NCI-H1436 (cell line): ENCODE measurements at places on chromosomes 5 and 9.

DNA sequence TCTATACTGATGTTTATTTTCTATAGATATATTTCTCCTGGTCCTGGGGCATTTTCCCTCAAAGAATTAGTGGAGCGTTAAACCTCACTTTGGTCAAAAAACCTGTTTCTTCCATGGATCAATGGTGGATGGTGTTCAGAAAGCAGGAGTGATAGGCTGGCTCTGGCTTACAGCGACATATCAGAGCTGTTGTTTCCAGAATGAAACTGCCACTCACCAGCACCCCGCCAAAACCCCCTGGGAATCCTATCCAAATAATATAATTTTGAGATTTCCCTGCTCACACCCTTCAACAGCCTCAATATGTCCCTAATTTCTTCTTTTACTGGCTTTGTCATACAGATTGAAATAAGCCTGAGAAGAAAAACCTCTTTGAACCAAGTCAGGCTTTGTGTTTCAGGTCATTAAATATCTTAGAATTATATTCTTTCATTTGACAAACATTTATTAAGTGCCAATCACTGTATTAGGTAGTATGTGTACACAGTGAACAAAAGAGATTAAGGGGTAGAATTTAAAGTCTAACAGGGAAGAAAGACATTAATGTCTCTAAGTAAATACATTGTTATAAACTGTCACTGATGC lies 144.5 kb upstream of the GPR151 start:
- DNase-seq: no peak

DNA sequence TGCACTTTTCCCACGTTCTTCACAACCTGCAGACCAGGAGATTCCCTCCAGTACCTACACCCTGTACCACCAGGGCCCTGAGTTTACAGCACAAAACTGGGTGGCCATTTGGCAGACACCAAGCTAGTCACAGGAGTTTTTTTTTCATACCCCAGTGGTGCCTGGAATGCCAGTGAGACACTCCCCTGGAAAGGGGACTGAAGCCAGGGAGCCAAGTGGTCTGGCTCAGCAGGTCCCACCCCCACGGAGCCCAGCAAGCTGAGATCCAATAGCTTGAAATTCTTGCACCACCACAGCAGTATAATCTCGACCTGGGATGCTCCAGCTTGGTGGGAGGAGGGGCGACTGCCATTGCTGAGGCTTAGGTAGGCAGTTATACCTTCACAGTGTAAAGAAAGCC lies 26.3 kb upstream of the SMC5 start:
- DNase-seq: no peak

DNA sequence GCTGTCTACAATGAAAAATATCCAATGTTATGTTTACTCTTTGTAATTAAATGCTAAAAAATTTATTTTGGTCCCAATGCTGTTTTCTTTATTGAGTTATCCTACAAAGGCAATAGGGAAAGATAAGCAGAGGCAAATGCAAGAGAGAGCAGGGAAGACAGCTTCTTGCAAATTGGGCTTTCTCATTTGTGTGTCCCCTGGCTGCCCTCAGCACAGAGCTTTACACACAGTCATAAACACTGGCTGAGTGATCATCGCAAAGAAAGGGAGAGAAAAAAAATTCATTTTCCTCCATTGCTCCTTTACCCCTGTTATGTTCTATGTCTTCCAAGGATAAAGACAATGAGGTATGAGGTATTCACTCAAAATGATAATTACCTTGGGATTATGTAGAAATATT lies 2.3 kb upstream of the TSSK1B start:
- no peak for DNase-seq

- DNase-seq: no peak
Observed at GRCh38 chr5:25862276-25862675, 1176.1 kb downstream of the CDH9 start.

GRCh38 chr9:108783731-108784495 lies 71.9 kb downstream of the ACTL7B start:
- no peak for DNase-seq

DNA sequence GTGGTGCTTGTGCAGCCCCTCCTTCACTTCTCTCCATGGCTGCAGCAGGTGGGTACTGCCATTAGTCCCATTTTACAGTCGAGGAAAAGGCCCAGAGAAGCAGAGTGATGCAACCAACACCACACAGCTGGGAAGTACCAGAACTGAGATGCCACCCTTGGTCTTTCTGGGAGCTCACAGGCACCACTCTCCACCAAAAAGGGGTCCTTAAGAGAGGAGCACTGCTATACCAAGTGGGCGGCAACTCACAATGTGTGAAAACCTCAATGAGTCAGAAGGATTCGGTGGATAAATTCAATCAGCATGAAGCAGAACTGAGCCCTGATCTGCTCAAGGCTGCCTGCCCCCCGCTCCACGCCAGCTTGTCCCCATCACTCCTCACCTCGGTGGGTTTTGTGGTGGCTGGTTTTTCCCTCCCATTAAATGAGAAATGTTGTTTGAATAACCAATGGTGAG lies 213.7 kb downstream of the FSTL4 start:
- no peak for DNase-seq

GRCh38 chr5:53917095-53917494 lies 356.7 kb downstream of the NDUFS4 start:
- no peak for DNase-seq

- DNase-seq: no peak
Observed at GRCh38 chr5:139757727-139758509, 37.7 kb upstream of the PSD2 start.
